Astrocyte (in vitro differentiated cells and primary cell): ENCODE measurements at places on chromosomes 4 and X.

- no peak for DNase-seq
Observed at GRCh38 chr4:184747034-184747830, 13.3 kb upstream of the CENPU start.

DNA sequence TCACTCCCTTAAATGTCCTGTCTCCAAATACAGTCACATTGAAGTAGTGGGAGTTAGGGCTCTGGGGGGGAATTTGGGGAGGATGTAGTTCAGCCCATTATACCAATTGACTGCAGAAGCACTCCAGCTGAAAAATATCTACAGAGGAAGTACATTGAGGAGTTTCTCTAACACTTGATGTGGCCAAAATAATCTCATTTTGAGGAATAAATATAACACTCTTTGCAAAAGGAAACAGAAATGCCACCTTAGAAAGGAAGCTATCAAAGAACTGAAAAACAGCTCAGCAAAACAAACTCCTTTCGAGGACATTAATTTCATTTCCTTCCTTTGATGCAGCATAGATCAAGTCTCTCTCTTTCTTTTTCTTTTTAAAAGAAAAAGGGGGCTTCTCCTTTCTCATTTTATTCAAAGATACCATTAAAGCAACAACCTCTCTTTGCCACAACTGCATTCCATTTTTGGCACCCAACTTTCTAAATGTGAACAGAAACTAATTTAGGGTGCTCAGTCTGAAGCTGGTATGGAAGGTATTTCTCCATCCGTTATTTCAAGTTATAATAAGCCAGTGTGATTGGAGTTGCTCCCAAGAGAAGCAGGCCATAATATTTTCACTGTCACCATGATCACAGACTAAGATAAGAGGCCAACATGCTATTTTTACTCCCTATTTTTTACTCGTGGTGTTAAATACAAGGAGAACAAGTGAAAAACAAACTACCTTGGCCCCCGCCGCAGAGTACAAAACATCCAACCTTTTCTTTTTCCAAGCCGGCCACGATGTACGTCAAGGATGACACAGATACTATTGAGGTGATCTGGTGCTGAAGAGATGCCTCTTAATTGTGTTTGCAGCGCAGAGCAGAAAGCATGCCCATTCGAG, 230.4 kb upstream of the GATB start:
- no peak for DNase-seq

DNA sequence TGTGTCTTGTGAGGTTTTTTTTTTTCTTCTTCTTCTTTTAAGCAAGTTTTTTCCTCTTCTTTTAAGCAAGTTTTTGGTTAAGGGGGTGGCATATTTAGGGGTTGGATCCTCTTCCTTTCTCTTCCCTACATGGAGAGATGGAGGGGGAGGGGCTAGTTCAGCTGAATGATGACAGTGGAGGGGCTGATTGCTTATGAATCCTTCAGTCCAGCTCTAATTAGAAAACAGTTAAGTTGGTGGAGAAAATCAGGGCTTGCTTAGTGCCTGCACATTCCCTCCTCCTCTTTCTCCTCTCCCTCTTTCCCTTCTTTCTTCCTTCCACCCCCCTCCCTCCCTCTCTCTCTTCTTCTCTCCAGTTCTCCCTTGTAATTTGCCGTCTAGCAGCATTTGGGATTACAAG, 4.4 kb upstream of the HAND2 start:
- DNase-seq = no peak

- DNase-seq = no peak
Observed at GRCh38 chr4:17650406-17650805, 36.0 kb downstream of the MED28 start.

GRCh38 chr4:5888222-5889001, 4.5 kb downstream of the CRMP1 start:
- DNase-seq = no peak

GRCh38 chrX:134548257-134549201, 88.6 kb downstream of the HPRT1 start:
- no peak for DNase-seq

- no peak for DNase-seq
Observed at GRCh38 chr4:108370291-108371141, 201.8 kb upstream of the LEF1 start.

GRCh38 chr4:147396105-147396504, 84.8 kb upstream of the EDNRA start:
- no peak for DNase-seq

- DNase-seq = no peak
Observed at GRCh38 chr4:119490335-119490734, 138.3 kb downstream of the PDE5A start.

DNA sequence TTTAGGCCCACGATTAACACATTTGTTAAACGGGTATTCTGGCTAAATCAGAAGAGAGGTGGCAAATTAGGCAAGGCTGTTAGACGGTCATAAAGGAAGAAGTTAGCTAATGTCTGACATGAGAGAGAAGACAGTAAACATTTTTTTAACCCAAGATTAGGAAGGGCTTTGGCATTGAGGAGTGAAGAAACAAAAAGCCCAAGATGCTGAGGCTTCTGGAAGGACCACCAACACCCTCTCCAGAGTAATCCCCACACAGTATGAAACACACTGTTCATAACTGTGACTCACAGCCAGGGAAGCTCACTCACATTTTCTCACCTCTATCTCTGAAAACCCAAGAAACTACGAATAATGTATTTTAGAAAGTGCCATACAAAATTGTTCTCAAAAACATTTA, 127.6 kb downstream of the AMELX start:
- no peak for DNase-seq

DNA sequence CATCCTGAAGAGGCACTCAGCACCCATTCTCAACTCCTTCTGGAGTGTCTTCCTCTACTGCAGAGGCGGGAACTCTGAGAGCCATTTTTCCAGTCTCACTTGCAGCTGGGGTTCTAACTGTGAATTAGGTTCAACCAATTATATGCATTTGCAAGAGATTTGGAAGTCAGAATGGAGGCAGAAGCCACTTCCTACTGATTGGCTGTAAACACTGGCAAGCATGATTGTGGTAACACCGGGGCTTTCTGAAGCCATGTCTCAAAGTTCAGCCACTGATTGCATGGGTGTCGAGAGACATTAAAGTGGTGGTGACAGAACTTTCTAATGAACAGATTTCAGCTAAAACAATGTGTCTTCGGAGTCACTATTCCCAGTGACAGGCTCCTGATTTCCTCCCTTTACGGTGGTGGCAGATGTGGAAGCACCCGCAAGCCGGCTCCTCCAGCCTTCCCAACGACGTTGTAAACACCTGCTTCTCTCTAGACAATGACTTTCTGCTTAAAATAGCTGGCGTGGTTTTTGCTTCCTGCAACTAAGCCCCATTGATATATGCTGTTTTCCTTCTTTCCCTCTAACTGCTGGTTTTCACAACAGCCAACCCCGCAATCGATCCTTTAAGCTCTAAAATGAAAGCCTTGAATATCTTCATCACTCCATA, 92.0 kb downstream of the IRF2 start:
- DNase-seq = no peak

GRCh38 chrX:18917831-18918230, 66.1 kb downstream of the PHKA2 start:
- no peak for DNase-seq

DNA sequence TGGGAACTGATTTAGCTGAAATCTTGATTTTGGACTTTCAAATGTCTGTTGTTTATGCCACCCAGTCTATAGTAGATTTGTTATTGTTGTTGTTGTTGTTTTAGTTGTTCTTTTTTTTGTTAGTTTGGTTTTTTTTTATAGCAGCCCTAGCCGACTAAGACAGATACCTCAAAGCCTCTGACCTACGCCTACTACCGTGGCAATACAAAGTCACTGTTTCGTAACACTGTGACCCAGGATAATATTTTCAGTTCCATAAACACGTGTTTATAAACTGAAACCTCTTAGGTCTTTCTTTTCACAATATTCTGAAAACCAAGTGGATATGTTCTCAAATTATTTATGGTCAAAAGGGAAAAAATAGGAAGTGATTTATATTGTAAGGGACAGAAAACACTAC, 32.8 kb downstream of the VCX2 start:
- no peak for DNase-seq

DNA sequence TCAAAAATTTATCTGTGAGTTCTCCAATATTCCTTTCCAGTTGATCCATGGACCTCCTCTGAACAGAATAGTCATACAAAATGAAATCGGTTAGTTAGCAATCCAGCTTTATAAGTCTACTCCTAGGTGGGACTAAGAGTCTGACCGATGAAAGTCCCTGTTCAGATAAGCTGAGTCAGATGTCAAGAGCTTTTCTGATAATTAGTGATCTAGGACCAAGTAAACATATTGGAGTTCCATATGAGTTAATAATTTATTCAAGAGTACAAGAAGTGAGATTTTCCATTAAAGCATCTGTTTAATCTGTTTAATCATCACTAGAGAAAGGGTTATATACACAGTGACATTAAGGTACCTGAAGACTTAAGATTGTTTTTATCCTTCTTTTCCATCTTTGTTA, 74.7 kb downstream of the UGT8 start:
- no peak for DNase-seq
